ENCODE measurements at places on chromosomes 11 and 22. TPM values are rescaled to one million over a fixed set of nuclear protein-coding genes. Genes with fewer than 3 reads are reported as not detected.

Gene LINC01488
- not detected for total RNA-seq

Gene DUSP8
- 1.7 TPM for total RNA-seq

Gene CLMP
- 10.3 TPM for total RNA-seq

Gene CDC42BPG
- total RNA-seq = 7.5 TPM

Gene OR2AG2
- total RNA-seq = under 0.01 TPM

Gene UBE4A
- total RNA-seq = 32.5 TPM

Gene FAM180B
- not detected for total RNA-seq

Gene SLC36A4
- total RNA-seq = 6.8 TPM

Gene OR9G1
- not detected for total RNA-seq

Gene MRGPRF
- not detected for total RNA-seq

Gene CHEK2
- total RNA-seq = 6.2 TPM

Gene DNAJB7
- total RNA-seq = not detected

Gene RTN4RL2
- under 0.01 TPM for total RNA-seq

Gene LDHAL6A
- not detected for total RNA-seq

Gene IRF7
- total RNA-seq = 7.8 TPM

Gene KCNK4
- total RNA-seq = not detected

Gene OR2D2
- under 0.01 TPM for total RNA-seq

Gene OR5B21
- not detected for total RNA-seq

Gene LIF
- total RNA-seq = 0.68 TPM

Gene GAS2
- total RNA-seq = 1.4 TPM

Data from nasal cavity respiratory epithelium epithelial cell of viscerocranial mucosa (primary cell).